Activated CD4-positive, alpha-beta T cell treated with anti-CD3 and anti-CD28 coated beads, Interleukin-10, Interleukin-2, amounts not matched to agents 100 ng/mL and 50 ng/mL, durations not matched to agents 16 hours and 8 hours (primary cell): ENCODE measurements at places on chromosomes 11 and 22.

DNA sequence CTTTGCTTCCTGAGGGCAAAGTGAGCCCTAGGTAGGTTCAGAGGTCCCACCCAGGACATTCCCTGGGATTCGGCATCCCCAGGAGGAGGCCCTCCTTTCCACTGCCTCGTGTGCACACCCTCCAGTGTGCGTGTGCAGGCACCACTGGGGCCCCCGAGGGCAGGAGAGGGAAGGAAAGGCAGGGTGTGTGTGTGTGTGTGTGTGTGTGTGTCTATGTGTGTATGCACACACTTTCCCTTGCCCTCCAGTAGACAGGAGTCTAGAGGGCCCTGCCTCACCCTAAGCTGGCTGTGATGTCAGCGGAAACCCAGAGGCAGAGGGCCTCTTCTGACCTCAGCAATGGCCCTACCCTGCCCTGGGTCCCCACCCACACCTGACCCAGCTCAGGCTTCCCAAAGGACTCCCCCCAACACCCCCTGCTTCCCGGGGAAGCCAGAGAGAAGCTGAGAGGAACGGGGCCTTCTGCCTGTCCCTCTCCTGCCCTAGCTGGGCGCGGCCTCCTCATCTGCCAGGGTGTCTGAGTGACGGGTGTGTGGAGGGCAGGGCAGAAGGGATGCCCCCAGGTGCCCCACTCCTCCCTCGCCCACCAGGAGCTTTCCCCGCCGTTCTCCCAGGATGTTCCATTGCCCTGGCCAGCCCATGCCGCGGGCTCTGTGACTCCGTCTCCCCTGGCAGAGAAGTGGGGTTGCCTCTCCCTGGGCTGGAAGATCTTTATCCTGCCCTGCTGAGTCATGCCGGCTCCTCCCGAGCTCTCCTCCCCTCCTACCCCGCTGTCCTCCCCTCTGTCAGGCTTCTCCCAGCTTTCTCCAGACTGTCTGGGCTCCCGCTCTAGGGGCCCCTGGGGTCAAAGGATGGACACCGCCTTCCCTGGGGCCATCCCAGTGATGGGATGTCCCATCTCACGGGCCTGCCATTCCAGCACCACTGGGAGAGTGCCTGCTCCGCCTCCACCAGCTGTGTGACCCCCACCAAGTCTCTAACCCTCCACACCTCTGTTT is 6.0 kb upstream of the CLCF1 start:
- no peak for DNase-seq

DNA sequence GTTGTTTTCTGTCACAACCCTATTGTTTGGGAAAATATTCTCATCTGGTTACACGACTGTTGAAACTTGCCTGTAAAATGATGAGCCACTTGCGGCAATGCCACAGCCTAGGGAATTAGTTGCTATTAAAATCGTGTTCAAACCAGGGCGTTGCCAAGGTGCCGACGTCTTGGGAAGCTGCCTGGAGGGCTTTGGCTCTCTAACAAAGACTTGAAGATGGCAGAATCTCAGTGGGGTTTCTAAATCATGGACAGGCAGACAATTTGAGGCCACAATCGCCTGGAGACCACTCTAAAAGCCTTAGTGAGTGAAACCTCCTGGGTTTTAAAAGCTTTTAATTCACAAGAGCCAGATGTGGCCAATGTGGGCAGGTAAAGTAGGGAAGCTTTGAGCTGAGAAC is 117.2 kb upstream of the BMAL1 start:
- no peak for DNase-seq

- no peak for DNase-seq
Measured at GRCh38 chr11:26865703-26866102, 128.2 kb upstream of the FIBIN start.

- peak; percentile 99 for DNase-seq
Measured at GRCh38 chr11:106076919-106077608, at the start of gene KBTBD3. KBTBD3 (minus strand) TSS chr11:106077347; CDS start chr11:106059097, 18,250 bp downstream.

DNA sequence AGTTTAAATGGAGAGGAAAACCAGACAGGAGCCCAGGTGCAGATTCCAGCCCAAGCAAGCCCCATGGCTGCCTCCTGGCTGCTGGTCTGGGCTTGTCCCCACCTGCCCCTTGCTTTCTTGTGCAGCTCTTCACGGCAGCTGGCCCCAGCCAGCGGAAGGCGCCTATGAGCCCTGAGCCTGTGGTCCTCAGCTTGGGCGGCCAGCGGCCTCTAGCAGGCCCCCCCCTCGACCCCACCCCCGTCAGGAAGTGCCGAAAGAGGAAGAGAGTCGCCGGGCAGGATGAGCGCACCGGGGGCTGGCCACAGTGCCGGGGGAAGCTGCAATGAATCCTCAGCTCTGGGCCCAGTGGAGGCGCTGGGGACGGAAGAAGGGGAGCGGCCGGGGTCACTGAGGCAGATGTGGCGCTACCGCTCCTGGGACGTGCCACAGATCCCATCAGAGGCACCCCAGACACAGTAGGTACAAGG is 2.1 kb upstream of the DGKZ start:
- no peak for DNase-seq

DNA sequence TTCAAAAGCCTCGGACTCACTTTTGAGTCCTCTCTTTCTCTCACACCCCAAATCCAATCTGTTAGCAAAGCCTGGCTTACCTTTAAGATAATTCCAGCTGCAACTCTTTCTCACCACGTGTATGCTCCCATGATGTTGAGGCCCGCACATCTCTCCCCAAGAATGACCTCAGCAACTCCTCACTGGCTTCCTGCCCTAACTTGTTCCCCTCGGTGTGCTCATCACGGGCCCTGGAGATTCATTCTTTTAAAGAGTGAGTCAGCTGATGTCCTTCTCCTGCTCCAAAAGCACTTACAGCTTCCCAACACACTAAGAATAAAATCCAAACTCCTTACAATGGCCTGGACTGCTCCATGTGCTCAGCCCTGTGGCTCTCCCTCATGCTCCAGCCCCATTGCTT is 1041.3 kb downstream of the OPCML start:
- no peak for DNase-seq

DNA sequence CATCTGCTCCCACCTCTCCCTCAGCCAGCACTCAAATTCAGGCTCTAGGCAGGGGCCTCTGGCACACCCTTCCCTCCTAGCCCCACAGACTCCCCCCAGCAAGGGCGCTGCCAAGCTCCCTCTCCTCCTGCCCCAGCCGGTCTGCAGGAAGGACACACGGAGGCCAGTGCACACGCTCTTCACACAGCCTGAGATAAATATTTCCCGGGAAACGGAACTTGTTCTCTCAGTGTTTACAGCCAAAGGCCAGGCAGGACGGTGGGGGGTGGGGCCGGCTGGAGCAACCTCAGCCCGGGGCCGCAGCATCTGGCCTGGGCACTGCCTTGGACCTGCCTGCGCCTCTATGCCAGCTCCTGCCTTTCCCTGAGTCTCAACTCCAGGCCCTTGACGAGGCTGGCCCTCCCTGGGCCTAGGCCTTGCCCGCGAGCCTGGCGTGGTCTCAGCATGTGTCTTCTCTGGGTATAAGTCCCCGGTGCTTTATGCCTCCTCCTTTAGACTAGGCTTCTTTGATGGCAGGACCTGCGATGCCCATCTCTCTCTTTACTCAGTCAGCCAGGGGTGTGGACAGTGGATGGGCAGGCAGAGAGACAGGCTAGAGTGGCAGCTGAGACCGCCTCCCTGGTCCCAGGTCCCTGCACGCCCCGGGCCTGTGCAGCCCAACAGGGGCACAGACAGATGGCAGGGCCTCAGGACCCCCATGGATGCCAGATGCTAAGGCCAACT is 48.4 kb downstream of the PDE2A start:
- DNase-seq: no peak

DNA sequence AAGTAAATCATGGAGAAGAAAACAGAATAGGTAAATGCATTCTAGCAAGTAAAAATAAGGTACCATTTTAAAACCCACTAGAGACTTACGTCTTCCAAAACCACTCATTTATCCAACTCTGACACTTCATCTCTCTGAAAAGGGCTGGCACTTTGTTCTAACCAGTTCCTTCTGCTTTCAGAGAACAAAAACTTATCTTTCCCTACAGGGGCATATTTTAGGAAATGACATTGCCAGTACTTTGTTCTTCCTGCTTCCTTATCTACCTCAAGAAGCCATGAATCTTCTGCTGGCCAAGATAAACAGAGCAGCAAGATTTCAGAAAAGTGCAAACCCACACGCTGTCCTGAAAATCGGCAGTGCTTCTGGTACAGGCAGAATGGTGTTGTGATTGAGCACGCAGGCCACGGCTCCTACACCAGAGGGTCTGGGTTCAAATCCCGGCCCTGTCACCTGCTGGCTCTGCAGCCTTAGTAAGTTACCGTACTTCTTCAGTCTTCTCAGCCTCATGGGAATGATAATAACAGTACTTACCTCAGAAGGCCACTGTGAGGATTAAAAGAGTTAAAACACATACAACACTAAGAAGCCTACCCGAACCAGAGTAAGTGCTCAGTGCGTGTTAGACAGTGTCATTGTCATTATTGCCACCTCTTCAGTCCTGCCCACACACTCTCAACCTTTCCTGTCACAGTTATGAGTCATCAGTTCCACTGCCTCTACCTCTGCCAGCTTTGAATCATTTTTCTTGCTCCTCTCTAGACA is 11.0 kb downstream of the MPZL3 start:
- DNase-seq: peak; percentile 94

DNA sequence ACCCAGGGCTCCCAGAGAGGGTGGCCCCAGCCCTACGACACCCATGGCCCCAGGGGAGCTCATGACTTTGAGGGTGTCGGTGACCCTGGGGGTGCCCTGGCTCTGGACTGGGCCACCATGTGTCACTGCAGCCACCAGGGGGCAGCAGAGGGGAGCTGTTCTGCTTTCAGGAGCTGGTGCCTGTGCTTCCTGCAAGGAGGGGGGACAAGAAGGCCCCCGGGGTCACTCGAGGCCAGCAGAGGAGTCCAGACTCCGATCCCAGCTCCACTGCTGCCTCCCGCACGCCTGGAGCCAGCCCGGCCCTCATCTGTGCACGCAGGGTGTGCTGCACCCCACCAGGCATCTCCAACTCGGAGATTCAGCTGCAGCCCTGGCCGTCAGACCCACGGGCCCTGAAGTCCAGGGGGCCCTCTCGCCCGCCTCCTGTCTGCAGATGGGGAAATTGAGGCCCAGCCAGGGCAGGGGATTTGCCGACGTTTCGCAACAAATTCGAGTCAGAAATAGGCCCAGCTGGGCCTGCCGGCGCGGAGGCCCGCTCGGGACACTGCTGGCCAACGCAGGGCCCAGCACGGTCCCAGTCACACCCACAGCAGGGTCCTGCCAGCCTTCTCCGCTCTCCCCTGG is 29.5 kb upstream of the WNT7B start:
- DNase-seq: peak; percentile 86

GRCh38 chr11:119739975-119740374 is 11.0 kb upstream of the NECTIN1 start:
- DNase-seq: no peak

- no peak for DNase-seq
Measured at GRCh38 chr11:65778901-65779668, 1.7 kb downstream of the AP5B1 start.

DNA sequence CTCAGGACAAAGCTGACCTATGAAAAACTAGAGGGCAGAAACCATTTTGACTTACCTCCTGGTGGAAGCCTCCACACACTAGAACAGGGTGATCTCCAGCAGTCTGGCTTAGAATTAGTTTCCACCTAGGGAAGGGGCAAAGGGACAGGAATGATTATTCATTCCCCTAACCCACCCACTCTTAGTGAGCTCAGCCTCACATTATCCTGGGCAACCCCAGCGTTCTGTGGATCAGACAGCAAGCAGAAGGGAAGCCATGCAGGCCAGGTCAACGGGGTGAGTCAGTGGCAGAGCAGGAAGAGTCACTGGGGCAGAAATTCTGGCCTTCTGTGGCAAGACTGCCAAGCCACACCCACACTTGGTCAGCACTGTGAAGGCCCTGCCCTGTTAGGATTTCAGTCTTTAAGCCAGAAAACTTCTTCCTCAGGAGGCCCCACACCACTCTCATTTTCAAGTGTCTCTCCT is 10.5 kb downstream of the NUMA1 start:
- DNase-seq: peak; percentile 29

DNA sequence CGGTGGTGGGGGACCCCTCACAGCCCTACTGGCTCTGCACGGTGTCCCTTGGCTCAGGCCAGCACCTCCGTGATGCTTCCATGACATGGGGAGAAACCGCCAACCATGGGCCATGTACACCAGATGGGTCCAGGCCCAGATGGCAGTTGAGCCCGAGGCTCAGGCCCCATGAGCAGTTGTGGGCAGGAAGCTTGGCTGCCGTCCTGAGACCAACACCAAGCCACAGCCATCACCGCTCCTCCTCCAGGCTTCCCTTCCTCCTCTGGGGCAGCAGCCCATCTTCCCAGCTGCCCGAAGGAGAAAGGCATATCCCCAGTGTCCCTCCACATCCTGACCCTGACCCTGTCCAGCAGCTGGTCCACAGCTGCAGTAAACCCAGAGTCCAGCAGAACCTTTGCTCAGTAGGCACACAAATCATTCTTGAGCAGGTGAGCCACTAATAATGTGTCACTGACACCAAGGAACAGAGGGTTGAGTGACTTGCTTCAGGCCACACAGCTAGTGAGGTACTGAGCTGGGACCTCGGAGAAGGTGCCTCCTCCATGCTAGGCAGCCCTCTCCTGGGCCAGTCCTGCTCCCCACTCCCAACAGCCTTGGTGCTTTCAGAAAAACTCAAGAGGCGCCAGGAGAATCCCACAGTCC is 204.9 kb downstream of the CTTN start:
- DNase-seq: no peak

DNA sequence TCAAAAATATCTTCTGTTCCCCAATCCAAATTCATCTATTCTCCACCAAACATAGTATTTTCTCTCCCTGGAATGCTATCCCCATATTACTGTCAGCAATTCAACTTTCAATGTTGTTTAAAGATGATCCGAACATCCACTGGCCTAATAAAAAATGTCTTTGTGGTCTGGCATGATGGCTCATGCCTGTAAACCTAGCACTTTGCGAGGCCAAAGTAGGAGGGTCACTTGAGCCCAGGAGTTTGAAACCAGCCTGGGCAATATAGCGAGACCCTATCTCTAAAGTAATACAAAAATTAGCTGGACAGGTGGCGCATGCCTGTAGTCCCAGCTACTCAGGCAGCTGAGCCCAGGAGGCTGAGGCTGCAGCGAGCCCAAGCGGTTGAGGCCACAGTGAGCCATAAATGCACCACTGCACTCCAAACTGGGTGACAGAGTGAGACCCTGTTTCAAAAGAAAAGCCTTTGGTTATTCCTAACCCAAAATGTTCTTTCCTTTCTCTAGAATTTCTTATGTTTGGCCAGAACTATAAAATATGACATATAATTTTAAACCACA is 29.8 kb downstream of the SIK3 start:
- DNase-seq: no peak

DNA sequence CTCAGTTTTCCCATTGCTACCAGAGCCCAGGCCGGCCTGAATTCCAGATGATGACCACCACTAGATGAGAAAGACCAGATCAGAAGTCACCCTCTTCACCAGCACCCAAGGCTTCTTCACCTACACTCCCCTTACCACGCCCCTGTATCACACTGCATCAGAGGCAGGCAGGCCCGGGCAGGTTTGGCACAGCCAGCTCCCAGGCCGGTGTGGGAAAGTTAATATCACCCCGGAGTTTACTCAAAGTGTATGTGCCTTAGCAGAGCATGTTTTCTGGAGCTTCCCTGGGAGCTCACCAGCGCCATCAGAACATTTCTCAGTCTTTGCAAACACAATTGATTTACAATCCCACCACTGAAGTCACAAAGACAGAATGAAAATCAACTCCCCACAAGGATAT is 47.5 kb upstream of the POU2AF1 start:
- no peak for DNase-seq

GRCh38 chr11:64518928-64519327 is 72.1 kb upstream of the SLC22A12 start:
- DNase-seq: peak; percentile 6
